ENCODE measurements at places on chromosomes 4 and X.
A peak's percentile ranks its signal among the peaks of the same experiment; 100 is the strongest.

- DNase-seq, result peak; percentile 25
These were observed 72.9 kb downstream of the YIPF6 start for GRCh38 chrX:68571610-68572311.

GRCh38 chrX:16999275-16999674, 52.8 kb downstream of the REPS2 start:
- no peak for DNase-seq

- no peak for DNase-seq
These were observed 36.4 kb downstream of the NELFA start for GRCh38 chr4:1972414-1972813.

DNA sequence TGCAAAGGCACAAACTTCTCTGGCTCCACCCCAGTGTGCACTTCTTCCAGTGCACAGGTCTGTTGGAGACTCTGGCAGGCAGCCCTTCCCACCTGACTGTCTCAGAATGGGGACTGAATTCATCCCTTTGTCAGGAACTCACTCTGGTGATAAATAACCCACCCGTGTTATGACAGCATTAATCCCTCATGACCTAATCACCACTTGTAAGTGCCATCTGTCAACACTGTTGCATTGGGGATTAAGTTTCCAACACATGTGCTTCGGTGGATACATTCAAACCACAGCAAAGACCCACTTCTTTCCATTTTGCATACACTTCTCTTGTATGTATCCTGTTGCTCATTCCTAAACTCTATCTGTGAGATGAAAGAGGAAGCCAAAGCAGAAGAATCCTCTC, 1002.9 kb upstream of the IGFBP7 start:
- DNase-seq, result no peak

- DNase-seq, result no peak
These were observed 740.3 kb upstream of the FRG1 start for GRCh38 chr4:189200353-189200752.

DNA sequence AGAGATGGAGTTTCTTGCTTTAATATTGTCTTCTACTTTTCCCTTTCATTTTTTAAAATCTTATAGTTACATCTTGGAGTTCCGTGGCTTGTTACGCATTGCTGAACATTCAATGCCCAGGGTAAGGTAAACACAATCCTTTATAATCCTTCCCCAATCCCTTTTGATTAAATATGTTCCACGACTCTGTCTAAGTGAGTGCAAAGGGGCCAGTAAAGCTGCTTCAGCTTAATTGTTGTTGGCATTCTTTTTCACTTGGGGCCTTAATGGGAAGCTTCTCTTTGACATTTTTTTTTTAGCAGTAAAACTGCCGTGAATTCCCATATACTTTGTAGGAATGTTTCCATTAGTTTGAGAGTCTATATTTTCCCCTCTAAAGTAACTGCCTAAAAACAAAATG, 1028.1 kb downstream of the C4orf33 start:
- no peak for DNase-seq

DNA sequence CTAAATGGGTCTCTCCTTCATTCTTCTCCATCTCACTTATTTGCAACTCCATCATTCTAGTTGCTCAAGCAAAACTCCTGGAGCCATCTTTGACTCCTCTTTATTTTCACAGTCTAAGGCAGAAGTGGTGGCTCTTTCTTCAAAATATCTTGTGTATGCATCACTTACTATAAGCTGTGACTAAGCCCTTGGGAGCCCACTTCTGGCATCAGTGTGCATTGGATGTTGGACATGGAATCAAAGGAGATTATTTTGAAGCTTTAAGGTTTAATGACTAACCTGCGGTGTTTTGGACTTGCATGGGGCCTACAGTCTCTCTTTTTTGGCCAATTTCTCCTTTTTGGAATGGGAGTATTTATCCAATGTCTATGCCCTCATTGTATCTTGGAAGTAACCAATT, 276.8 kb downstream of the SPOCK3 start:
- no peak for DNase-seq

GRCh38 chr4:78602334-78602733, 50.8 kb downstream of the ANXA3 start:
- DNase-seq, result no peak

GRCh38 chr4:141102367-141102766, 30.9 kb downstream of the RNF150 start:
- no peak for DNase-seq

GRCh38 chr4:113043591-113043990, 5.9 kb upstream of the ANK2 start:
- DNase-seq, result no peak

- no peak for DNase-seq
These were observed 305.2 kb upstream of the ARSJ start for GRCh38 chr4:114284629-114285028.

GRCh38 chr4:73446336-73446938, 10.4 kb downstream of the AFP start:
- DNase-seq, result peak; percentile 28

DNA sequence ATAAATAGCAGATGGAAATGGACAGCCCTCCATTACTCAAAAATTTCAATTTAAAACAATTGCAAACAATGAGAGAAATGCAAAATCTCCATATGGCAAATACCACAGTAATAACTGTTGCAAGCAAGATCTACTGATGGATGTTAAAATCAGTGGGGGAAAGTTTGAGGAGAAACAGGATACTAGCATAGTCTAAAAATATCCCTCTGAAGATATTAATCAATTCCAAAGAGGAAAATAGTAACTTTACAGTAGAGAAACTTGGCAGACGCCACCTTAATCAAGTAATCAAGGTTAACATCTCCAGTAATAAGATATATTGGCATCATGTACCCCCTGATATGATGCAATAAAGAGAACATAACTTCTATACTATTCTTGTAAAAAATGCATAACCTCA, 344.8 kb downstream of the ZNF674 start:
- no peak for DNase-seq

DNA sequence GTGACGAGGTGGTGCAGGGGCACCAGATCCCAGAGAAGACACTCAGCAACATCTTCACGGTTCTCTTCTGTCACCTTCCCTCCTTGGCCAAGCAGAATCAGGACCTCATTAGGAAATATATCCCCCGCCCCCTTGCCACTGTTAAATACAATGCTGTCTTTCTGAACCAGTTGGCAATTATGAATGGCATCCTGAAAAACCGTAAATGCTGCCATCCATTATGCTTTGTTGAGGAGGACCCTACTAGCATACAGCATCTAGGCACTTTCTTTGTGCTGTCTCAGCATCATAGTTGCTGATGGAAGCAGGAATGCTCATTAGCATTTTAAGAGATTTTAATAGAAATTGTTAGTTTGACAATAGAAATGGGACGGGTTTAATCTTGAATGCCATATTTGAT, 138.5 kb downstream of the DCLK2 start:
- no peak for DNase-seq

DNA sequence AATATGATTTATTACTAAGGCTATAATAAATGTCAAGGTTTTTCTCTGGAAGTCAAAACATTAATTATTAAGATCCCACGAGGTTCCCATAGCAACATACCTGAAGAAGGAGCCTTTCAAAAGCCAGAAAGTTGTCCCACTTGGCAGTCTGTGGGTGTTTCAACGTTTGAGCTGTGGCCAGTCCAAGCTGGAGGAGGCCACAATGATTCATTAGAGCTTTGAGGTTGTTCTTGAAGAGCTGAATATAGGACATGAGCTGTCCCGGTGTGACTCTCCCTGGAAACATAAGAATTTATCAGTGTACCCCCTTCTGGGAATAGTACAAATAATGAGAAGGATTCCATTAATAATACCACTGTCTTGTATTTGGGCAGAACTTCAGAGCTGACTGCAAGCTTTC, 92.1 kb downstream of the SCFD2 start:
- peak; percentile 29 for DNase-seq

- no peak for DNase-seq
These were observed 129.5 kb upstream of the CYSLTR1 start for GRCh38 chrX:78456909-78457308.

DNA sequence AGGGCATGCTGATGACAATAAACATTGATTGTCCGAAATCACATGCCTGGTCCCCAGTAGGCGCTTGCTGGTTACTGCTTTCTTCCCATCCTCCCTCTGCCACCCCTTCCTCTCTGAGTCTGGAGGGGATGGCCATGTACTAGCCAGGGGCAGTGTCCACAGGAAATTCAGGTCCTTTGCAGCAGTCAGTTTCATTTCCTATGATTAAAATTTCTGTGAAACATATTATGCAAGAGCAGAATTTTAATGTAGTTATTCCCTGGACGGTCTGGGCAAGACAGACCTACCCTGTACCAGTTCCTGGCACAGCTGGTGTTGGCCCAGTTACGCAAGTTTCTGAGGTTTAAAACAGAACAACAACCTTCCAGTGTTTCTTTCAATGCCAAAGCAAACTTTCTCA, 28.2 kb upstream of the TLR2 start:
- no peak for DNase-seq

- no peak for DNase-seq
These were observed at the start of gene C4orf46 for GRCh38 chr4:158671665-158671914. Gene C4orf46 (minus strand): TSS chr4:158671887. CDS start chr4:158671801, 86 bp downstream.

DNA sequence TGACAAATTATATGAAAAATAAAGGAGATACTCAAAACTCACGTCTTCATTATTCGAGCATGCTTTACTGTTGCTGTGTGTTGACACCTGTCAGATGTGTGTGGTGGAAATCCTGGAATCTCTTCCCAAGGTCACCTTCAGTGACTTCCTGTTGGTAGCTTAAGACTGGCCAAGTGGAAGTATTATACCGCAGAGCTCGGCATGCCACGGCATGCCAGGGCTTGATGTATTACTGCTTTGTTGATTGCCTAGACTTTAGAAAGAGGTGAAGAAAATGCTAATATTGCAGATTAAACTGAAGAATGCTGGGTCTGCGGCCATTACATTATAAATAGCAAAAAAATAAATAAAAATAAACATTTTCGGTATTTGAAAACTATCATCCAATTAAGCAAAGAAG, 4.6 kb downstream of the TREX2 start:
- DNase-seq, result no peak

- DNase-seq, result no peak
These were observed 16.6 kb downstream of the LRPAP1 start for GRCh38 chr4:3515646-3516045.

GRCh38 chr4:175246941-175247340, 328.8 kb downstream of the ADAM29 start:
- no peak for DNase-seq

DNA sequence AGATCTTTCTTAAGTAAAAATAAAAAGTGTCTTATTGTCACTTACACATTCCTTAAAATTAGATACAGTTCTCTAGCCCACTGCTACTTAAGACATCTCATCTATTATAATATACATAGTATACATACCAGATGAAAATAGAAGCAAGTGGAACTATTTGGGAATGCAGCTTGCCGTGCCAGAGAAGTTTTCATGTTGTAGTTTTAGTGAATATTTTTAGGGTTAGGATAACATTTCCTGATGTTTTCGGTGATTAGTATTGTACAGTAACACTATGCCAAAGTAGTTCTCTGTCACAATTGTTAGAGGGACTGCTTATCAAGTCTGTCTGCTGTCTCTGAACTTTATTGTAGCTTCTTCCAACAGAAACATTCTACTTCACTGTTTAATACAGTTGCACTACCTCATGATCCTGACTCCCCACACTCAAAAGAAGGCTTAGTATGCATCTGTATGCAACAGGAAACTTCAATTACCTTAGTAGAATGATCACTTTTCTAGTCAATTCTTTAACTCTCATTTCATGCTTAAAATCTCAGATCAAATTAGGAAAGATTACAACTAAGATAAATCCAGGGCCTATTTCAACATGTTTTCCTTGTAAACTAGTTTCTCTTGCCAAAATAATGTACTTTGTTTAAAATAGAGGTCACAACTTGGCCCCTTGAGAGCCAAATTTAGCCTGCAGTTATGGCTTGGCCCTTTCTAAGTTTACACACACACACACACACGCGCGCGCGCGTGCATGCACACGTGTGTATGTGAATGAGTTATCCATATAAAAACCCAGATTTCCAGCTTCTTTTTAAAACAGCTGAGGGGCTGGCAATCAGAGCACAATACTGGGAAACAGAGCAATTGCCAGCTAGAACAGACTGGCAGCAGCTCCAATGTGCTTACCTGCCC, 42.3 kb upstream of the SRPX start:
- no peak for DNase-seq

GRCh38 chr4:726235-726787, 20.7 kb downstream of the PCGF3 start:
- peak; percentile 70 for DNase-seq

- peak; percentile 17 for DNase-seq
These were observed 58.0 kb upstream of the FRMPD4 start for GRCh38 chrX:12080265-12080664.

- DNase-seq, result no peak
These were observed 38.1 kb downstream of the HELQ start for GRCh38 chr4:83417566-83417965.

DNA sequence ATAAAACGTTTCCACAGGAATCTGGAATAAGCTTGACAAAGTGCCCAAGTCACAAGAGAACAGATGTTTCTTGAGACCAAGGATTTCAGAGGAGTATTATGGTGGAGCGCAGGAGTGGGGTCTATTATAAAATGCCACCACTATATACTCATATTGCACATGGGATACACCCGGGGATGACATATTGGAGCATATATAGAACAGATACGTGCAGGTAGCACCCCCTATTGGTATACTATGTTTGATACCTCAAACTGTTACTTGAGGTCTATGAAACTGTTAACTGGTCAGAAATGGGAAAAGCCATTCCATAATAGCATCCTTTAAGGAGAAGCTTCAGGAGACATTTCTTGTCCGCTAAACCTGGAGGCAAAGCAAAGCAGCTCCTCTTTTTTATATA, 86.0 kb downstream of the PCYT1B start:
- no peak for DNase-seq

GRCh38 chrX:9765072-9765736, 443 bp downstream of the GPR143 start:
- DNase-seq, result no peak

- DNase-seq, result peak; percentile 80
These were observed 533 bp downstream of the IL15 start for GRCh38 chr4:141636771-141637460.

DNA sequence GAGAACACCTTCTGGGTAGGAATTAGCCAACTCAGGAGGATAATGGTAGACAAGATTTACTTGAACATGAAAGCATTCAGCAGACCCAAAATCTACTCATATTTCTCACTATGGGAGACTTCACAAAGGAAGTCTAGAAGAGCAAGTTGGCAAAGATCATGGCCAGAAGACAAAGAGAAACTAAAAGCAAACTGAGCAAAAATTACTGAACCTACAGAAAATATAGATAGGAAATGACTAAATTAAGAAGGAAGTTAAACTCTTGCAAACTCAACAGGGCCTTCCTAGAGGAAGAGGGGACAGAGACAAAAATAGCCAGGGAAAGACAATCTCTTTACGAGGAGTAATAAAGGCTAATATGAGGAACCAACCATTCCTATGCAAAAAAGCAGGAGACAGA, 18.7 kb downstream of the CORIN start:
- no peak for DNase-seq

- peak; percentile 73 for DNase-seq
These were observed 51.1 kb downstream of the SCML1 start for GRCh38 chrX:17788439-17788838.

DNA sequence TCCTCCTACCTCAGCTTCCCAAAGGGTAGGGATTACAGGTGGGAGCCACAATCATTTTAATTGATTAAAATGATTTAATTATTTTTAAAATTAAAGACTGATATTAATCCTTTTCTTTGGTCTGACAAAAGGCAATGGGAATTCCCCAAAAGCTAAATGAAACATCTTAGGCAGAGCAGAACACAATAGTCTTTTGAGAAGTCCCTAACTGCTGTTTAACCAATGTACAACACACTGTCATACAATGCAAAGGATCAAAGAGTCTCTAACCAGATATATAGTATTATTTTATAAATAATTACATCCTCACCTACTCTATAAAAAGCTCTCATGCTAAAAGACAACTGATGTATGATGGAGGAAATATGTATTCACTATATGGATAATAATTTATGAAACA, 47.0 kb downstream of the THAP9 start:
- DNase-seq, result no peak
